ENCODE measurements at places on chromosomes 6 and 20. TPM values are rescaled to one million over a fixed set of nuclear protein-coding genes. Genes with fewer than 3 reads are reported as not detected.
A peak's percentile ranks its signal among the peaks of the same experiment; 100 is the strongest.

The PPIL6 gene
- total RNA-seq = 0.16 TPM

DNA sequence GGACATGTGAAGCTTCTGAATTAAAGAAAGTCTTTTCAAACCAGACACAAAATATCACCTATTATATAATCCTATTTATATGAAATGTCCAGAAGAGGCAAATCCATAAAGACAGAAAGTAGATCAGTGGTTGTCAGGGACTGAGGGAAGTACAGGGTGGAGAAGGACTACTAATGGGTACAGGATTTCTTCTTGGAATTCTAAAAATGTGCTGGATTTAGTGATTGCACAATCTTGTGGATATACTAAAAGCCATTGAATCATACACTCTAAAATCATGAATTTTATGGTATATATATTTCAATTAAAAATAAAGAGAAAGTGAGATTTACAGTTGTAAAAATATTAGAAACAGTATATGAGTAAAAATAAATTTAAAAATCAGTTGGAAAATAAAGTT is 18.7 kb upstream of the MC3R start:
- DNase-seq = no peak

The HUS1B gene
- total RNA-seq = 1.6 TPM

- DNase-seq = peak; percentile 90
Observed at GRCh38 chr6:36120539-36120938, 9.8 kb upstream of the MAPK13 start.

The PTCRA gene
- not detected for total RNA-seq

DNA sequence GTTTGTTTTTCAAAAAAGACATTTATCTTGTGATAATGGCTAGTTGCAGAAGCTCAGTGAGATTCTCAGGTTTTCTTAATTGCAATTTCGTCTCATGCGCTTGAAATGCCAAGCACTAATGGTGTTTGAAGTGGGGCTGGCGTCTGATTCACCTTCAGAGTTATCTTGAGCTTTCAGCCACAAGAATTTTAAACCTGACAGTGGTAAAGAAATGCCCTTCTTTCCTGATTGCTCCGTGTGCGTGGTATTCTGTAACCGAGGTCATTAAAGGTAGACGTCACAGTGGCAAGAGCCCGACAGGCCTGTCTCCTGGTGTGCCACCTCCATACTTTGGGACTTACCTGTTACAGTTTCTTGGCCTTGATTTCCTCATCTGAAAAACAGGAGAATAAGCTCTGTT is 126.5 kb upstream of the QKI start:
- no peak for DNase-seq

GRCh38 chr6:52497652-52498408 is 77.7 kb downstream of the EFHC1 start:
- no peak for DNase-seq

GRCh38 chr20:7933346-7933745 is 6.9 kb downstream of the HAO1 start:
- no peak for DNase-seq

DNA sequence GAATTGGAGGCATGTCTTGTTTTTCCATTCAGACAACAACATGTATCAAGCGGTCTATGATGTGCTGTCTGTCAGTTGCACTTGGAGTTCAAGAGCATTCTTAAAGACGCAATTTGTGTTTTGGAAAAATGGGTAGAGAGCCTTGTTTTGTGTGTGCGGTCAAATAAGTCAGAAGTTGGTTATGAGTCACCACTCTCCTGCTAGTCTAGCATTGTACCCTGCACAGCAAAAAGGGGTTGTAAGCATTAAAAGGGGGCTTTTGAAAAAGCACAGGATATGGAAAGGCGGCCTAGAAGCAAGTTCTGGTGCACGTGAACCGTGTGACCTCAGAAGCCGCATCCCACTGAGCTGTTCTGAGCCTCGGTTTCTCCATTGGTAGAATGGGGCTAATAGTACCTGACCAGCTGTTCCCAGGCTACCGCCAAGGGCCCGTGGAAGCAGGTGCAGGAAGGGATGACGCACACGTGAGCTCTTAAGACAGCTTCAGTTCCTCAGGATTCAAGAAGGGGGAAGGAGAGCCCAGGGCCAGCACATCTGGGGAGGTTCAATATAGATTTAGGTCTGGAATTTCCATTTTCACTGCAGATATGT is 61.6 kb upstream of the SNX9 start:
- peak; percentile 63 for DNase-seq

The CCHCR1 gene
- total RNA-seq = 41.9 TPM
